ENCODE measurements at places on chromosomes 5 and 9.

DNA sequence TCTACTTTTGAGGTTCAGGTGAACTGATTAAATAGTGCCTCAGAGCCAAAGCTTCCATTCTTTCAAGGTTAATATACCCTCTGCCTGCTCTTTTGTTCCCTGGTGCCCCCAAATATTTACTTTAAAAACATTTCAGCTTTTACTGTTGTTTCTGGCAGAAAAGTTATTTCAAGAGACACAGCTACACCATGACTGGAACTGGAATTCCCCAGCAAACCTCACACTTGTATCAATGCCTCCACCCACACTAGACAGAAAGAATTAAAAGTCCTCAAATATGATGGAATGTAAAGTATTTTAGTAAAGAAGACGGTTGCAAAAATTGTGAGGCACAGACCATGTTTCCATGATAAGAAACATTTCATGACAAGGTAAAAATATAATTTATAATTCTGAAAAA lies 720.2 kb upstream of the TYRP1 start:
- no peak for DNase-seq

GRCh38 chr9:133058071-133058470 lies 3.7 kb upstream of the CEL start:
- no peak for DNase-seq

GRCh38 chr5:78221964-78222451 lies 72.5 kb downstream of the AP3B1 start:
- peak; percentile 90 for DNase-seq

- DNase-seq = no peak
These were observed 272.2 kb upstream of the DMRT1 start for GRCh38 chr9:569296-569695.

DNA sequence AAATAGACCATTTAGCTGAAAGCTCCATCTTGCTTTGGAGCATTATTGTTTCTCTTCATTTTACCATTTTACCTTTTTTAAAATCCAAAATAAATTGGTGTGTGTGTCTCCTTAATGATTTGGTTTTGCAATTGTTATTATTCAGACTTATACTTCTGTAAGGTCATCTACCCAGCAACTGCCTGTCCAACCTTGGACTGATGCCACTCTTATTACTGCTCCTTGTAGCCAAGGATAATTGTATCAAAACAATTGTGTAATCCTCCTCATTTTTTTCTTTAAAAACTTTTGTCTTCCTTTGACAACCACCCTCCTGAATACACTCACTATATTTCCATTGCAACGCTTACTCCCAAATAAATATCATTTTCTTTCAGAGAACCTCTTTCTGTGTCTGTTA lies 30.3 kb upstream of the HMGCR start:
- no peak for DNase-seq

- DNase-seq = no peak
These were observed 340.3 kb downstream of the KCNN2 start for GRCh38 chr5:114702136-114702535.

DNA sequence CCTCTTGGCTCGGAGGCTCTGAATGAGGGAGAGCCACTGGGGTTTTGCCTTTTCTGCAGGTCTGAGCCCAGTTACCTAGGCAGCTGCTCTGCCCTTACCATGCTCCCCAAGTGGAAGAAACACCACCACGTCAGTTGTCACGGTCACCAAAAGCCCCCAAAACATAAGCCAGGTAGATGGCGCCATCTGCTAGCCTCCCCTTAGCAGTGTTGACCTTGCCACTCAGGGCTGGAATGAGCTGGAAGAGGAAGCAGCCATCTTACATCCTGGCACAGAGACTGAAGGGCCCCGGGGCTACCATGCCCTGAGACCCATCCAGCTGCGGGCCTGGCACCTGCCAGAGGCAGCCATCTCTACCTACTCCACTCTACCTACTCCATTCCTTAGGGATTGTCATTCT lies 7.4 kb downstream of the ZER1 start:
- peak; percentile 41 for DNase-seq

GRCh38 chr5:113917997-113918396 lies 404.5 kb downstream of the YTHDC2 start:
- no peak for DNase-seq

DNA sequence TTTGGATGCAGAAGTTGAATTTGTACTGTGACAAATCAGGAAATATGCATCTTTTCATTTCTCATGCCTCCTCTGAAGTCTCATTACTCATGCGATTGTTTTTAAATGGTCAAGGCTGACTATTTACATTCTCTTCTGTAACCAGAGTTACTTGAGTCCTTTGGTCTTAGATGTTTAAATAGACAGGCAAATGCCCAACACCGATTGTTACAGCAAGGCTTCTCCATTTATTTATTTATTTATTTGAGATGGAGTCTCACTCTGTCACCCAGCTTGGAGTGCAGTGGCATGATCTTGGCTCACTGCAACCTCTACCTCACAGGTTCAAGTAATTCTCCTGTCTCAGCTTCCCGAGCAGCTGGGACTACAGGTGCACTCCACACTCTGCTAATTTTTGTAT lies 72.7 kb upstream of the SLC28A3 start:
- DNase-seq = no peak

- DNase-seq = no peak
These were observed 20.9 kb downstream of the CSF2 start for GRCh38 chr5:132094393-132095076.

DNA sequence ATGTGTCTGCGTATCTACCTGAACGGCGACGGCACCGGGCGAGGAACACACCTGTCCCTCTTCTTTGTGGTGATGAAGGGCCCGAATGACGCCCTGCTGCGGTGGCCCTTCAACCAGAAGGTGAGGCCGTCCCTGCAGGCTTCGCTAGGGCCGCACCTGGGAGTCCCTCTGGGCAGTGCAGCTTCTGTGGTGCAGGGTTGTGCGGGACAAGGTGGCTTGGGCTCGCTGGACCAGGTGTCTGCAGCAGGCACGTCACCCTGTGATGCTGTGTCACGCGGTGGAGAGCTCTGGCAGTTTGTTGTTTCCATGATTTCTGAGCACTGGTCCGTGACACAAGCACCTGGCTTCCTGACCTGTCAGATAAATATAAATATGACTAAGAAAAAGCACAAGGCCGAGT lies 20.7 kb downstream of the FBXW5 start:
- DNase-seq = no peak

Data from KBM-7 (cell line).